Activated CD4-positive, alpha-beta T cell treated with anti-CD3 and anti-CD28 coated beads for 48 hours (primary cell): ENCODE measurements at places on chromosomes 1 and 21.

- DNase-seq: no peak
These were observed 3.1 kb upstream of the VAMP4 start for GRCh38 chr1:171744986-171745385.

- DNase-seq: no peak
These were observed 11.9 kb downstream of the TFB2M start for GRCh38 chr1:246554201-246554600.

- DNase-seq: no peak
These were observed 121.9 kb upstream of the IVNS1ABP start for GRCh38 chr1:185438936-185439335.

- no peak for DNase-seq
These were observed 44.0 kb upstream of the PKN2 start for GRCh38 chr1:88640060-88640459.

GRCh38 chr1:28519946-28520725 lies 14.3 kb downstream of the RCC1 start:
- DNase-seq: no peak

- DNase-seq: no peak
These were observed 27.3 kb downstream of the TEX35 start for GRCh38 chr1:178540204-178540603.

DNA sequence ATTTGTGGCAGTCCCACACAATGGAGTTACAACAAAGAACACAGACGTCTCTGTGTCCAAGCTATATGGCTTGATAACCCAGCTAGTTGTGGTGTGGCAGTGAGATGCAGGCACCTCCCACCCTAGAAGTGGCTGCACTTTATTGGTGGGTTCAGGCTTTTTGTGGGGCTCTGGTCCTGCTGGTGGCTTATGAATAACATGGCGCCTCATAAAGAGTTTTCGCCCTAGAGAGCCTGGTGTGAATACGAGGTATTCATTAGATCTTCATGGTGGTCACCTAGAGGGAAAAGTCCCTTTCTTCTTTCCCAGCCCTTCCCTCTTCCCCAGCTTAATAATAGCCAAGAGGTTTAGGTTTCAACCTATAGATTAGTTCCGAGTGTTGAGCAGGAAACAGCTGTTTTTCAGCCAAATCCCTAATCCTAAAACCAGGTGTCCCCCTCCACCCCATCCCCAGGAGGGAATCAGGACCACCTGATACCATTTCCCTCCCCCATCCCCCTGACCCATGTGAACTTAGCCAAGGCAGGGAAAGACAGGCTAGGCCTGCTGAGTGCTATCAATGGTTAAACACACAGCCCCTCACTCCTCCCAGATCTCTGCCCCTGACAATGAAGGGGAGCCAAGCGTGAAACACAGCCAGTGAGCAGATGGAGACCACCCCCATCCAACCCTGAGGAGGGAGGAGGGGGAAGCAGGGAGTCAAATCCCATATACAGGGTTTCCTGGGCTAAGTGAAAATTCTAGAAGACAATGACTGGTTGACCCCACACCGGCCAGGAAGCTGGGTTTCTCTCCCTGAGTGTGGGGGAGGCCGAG lies 58.2 kb downstream of the NFASC start:
- no peak for DNase-seq

DNA sequence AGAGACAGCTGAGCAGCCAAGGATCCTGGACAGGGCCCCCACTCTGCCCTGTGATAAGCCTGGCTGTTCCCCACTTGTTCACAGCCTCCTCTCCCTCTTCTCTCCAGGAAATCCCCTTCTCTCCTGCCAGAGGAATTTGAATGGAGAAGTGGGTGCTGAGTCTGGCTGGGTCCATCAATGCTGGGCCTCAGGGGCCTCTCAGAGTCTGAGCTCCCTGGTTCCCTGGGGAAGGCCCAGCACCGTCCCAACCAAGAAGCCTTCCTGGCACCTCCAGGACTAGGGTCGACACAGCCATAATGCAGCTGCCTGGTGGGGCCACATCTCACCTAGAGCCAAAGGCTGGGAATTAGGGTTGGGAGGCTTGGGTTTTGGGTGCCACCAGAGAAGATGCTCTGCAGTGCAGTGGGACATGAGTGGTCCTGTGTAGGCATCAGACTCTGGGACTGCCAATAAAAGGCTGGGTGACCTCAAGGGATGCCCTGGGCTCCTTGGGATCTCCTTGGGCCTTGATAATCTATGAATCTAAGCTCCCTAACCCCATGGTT lies 2.5 kb downstream of the MYBPH start:
- no peak for DNase-seq

DNA sequence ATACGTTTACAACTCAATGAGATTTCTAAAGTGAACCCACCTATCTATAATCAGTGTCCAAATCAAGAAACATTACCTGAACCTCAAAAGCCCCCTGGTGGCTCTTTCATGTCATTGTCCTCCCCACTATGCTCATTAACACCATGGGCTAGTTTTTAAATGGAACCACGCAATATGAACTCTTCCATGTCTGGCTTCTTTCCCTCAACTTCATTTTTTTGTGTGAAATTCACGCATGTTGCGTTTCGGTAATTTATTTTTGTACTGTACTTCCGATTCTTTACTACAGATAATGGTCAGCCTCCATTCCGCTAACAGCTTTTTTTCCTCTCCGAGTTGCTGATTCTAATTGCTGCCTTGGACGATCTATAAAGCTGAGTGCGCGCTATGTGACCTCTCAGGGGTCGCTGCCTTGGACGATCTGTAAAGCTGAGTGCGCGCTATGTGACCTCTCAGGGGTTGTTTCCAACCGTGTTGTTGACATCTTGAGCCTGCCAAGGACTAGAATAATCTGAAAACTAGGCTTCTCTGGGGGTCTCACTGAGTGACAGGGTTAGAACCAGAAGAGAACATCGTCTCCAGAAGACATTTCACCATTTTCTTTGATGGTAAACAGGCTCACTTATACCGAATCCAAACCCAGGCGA lies 1.1 kb upstream of the CACYBP start:
- DNase-seq: peak; percentile 50

GRCh38 chr1:198771563-198772153 lies 132.8 kb downstream of the PTPRC start:
- no peak for DNase-seq

DNA sequence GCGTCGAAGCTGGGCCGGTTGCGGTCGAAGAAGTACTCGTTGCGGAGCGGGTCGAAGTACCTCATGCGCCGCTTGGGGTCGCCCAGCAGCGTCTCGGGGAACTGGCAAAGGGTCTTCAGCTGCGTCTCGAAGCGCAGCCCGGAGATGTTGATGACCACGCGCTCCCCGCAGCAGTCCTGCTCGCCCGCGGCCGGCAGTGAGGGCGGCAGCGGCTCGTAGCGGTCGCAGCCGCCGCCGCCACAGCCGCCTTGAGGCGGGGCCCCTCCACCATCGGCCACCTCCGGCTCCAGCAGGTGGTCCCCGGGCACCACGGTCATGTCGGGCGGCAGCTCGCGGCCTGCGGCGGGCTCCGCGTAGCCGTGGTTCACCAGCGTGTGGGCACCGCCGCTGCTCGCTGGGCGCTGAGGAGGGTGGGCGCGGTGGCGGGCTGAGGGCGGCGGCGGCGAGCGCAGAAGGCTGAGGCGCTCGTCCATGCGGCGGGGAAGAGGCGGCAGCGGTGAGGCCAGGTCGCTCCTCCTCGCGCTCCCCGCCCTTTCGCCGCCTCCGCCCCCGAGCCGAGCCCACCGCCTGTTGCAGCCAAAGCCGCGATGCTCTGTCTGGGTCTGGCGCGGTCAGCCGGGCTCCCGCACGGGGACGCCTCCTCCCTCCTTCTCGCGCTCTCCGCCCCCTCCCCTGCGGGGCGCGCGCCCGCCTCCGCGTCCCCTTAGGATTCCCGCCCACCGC lies at the start of gene KCNA3:
Gene KCNA3 (minus strand): TSS at position 604 of the 723 bp plus-strand sequence. CDS start 131 bp downstream, at position 473.
- DNase-seq: peak; percentile 60

DNA sequence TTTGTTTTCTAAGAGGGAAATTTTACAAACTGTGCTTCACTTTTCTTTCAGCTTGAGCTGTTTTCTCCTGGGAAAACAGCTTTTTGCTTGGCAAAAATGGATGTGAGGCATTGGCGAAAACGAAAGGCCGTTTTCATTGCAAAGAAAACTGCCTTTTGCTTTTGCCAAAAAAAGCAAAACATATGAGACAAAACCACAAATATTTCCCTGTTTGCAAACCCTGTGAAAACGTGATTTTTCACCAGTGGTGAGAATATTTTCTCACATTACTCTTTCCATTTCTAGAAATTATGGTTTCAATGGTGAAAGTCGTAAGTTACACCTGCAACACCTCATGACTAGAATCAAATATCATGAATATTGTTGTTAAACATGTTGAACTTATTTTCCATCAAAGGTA lies 74.0 kb upstream of the ZBTB18 start:
- no peak for DNase-seq

DNA sequence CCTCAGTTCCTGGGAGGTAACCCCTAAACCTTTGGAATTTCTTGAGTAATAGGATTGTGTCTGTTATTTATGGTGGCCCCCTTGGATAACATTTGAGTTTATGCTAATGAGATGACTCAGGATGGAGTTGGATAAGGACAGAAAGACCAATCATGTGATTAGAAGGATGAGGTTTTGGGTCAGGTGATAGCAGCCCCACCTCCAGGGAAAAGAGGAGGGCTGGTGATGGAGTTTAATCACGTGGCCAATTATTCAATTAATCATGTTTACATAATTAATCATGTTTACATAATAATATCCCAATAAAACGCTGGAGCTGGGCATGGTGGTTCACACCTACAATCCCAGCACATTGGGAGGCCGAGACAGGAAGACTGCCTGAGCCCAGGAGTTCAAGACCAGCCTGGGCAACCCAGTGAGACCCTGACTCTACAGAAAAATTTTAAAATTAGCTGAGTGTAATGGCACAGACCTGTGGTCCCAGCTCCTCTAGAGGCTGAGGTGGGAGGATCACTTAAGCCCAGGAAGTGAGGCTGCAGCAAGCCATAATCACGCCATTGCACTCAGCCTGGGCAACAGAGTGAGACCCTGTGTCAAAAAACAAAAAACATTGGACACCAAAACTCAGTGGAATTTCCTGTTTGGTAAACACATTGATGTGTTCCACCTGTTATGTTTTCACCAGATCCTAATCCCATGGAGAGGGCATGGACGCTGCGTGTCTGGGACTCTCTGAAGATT lies 73.3 kb downstream of the NUP210L start:
- DNase-seq: no peak

DNA sequence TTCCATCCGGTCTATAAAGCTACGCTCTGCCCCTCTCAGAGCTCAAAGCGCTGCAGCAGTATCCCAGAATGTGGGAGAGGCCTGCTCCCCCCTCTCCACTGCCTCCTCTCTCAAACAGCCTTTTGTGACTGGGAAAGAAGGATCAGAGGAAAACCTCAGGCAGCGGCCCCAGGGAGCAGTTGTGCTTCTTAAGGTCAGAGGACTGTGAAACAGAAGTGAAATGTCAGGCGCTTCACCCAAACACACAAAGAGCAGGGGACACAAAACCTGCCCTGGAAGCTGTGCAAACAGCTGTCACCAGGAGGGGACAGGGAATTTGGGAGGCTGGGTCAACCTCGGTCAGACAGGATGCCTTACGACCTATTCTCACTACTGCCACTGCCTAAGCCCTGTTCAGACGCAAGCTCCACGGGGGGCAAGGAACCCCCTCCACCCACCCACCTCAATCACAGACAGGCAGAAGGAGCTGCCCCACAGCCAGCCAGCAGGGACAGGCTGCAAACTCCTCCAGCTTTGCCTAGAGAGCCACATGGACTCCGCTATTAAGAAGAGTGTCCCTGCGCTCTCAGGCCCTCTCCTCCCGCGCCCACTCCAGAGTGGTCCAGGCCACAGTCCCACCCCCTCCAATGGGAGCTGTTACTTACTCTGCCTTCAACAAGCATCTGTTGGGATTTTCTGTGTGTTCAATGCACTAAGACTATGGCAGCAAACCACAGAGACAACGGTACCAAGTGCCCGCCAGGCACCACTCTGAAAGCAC lies 14.6 kb downstream of the SSBP3 start:
- no peak for DNase-seq

- DNase-seq: peak; percentile 51
These were observed 43.1 kb downstream of the FOXO6 start for GRCh38 chr1:41404308-41404761.

GRCh38 chr1:180352588-180352987 lies 122.5 kb downstream of the LHX4 start:
- DNase-seq: no peak

DNA sequence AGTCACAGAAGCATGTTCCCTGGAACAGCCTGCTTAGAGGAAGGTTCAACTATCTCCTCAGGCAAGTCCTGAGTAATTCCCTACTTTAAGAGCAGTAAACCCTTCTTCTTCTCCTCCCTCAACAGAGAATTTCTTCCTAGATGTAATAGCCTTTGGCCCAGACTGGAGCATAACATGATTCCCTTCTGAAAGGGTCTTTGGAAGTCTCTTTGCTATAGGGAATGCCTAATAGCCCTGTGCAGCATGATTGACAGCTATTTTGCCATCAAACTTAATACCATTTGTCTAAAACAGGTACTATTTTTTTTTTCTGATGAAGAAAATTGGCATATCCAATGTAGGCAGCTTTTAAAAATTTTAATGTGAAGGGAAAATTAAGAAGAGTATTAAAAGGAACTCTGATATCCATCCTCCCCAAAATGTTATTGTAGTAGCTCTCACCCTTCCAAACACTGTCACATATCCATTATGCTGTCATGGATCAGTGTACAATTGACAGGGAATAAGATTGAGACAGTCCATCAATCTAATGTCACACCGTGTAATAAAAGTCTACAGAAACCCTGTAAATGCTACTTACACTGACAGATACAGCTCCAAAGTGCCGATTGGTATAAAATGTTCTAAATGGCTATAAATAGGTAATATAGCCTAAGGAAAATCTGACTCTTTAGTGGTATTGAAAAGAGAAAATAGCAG lies 884.6 kb downstream of the TTLL7 start:
- DNase-seq: no peak

GRCh38 chr21:29287383-29287782 lies 11.3 kb upstream of the BACH1 start:
- no peak for DNase-seq

- peak; percentile 67 for DNase-seq
These were observed 2.2 kb upstream of the LAPTM5 start for GRCh38 chr1:30759718-30760281.

DNA sequence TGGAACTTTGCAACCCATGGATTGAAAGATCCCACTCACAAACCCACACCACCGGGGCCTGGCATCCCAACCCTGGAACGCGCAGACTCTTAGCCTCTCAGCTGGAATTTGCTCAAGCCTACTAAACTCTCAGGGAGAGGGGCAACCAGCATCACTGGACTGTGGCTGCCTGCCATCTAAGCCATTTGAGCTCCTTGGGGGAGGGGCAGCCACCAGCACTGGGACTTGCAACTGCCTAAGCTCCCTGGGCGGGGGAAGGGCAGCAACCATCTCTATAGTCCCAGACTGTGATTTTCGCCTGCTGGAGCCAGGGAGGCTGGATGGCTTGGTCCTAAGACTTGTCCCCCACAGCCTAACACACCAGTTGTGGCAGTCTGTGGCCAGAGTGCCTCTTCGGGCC lies 122.3 kb downstream of the SNX7 start:
- no peak for DNase-seq

GRCh38 chr1:198498103-198498385 lies 42.4 kb downstream of the ATP6V1G3 start:
- DNase-seq: no peak

DNA sequence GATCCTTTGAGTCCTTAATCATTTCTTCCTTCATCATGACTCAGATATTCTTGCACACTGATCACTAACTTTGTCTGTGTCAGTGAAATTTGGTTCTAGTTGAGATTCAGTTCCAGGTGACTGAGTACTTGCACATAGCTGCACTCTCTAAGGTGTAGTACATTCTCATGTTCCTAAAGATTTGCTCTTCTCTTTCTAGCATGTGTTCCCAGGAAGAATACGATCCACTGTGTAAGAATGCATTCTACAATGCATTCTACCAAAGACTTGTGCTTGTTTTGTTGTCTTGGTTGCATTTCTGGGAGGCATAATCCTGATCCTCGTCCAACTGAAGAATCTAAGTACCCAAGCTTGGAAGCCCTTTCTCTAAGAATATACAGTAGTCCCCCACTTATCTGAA lies 104.3 kb upstream of the CDC42BPA start:
- DNase-seq: no peak
